ENCODE measurements at places on chromosomes 12 and 14.

DNA sequence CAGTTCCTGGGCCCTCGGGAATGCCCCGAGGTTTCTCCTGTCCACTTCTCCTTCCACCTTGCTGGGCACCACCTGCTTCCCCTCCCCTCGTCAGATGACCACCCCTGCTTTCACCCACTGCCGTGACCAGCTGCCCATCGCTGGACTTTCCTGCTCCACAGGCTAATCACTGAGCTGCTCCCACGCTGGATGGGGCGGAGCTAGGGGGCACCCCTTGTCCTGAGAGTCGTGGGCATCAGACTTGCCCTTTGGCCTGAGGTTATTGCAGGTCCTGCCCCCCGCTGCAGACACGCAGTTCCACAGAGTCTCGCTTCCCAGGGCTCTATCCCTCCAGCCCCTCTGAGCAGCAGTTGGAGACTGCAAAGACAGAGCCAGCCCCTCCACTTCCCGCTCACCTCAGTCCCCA, 427 bp downstream of the SLC6A12 start:
- no peak for DNase-seq

GRCh38 chr14:44712024-44712815, 205.1 kb upstream of the FSCB start:
- no peak for DNase-seq

DNA sequence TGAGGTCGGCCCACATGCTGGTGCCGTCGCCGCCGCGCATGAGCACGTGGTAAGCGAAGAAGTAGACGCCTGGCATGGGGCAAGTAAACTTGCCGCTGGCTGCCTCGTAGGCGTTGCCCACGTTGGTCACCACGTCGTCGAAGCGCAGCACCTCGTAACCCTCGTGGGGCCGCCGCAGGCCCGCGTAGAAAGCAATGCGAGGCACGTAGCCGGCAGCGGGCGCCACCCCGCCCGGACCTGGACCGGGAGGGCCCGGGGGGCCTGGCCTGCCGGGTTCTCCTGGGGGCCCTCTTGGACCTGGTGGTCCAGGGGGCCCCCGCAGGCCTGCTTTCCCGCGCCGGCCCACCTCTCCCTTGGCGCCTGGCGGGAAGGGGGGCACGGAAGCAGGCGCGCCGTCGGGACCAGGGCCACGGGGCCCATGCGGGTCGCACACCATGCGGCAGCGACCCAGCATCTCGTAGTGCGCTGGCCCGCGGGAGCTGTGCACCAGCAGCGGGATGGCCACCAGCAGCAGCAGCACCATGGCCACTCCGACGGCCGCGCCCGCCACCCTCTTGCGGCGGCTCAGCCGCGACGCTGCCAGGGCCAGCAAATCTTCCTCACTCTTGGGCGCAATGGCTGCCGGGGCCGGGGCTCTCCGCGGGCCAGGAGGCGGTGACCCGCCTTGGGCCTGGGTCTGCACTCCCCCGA, 888 bp downstream of the C1QL4 start:
- no peak for DNase-seq

- no peak for DNase-seq
Measured at GRCh38 chr14:77782202-77782601, 17.7 kb upstream of the ADCK1 start.

GRCh38 chr12:66733839-66734238, 55.0 kb upstream of the GRIP1 start:
- no peak for DNase-seq

DNA sequence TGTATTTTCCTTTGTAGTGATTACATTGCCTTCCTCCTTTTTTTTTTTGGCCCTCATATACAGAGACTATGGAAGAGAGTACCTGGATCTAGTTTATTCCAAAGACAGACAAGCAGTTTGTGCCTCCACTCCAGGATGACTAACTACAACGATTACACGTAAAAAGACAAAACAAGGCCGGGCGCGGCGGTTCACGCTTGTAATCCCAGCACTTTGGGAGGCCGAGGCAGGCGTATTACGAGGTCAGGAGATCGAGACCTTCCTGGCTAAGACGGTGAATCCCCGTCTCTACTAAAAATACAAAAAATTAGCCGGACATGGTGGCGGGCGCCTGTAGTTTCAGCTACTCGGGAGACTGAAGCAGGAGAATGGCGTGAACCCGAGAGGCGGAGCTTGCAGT, 2.2 kb downstream of the CERS5 start:
- no peak for DNase-seq

- DNase-seq: no peak
Measured at GRCh38 chr12:122977655-122978392, 2.7 kb upstream of the ARL6IP4 start.
